ENCODE measurements at places on chromosomes 2 and 18. TPM values are rescaled to one million over a fixed set of nuclear protein-coding genes. Genes with fewer than 3 reads are reported as not detected.

- no peak overlapping the region for H3K4me3 ChIP-seq
- H3K36me3 ChIP-seq = no peaks in the 10 kb centered on the region
- DNase-seq = no peak
- H3K27me3 ChIP-seq = no peaks in the 10 kb centered on the region
- no peak overlapping the region for H3K27ac ChIP-seq
- peaks cover 22% of the 10 kb centered on the region for H3K4me1 ChIP-seq
Observed at GRCh38 chr2:69831354-69831905, 2.0 kb downstream of the GMCL1 start.

GRCh38 chr2:113784823-113785744, 28.6 kb upstream of the SLC35F5 start:
- H3K4me1 ChIP-seq = no peaks in the 10 kb centered on the region
- H3K4me3 ChIP-seq = no peak overlapping the region
- H3K27ac ChIP-seq = no peak overlapping the region
- DNase-seq = no peak
- H3K36me3 ChIP-seq = no peaks in the 10 kb centered on the region
- no peaks in the 10 kb centered on the region for H3K27me3 ChIP-seq

DNA sequence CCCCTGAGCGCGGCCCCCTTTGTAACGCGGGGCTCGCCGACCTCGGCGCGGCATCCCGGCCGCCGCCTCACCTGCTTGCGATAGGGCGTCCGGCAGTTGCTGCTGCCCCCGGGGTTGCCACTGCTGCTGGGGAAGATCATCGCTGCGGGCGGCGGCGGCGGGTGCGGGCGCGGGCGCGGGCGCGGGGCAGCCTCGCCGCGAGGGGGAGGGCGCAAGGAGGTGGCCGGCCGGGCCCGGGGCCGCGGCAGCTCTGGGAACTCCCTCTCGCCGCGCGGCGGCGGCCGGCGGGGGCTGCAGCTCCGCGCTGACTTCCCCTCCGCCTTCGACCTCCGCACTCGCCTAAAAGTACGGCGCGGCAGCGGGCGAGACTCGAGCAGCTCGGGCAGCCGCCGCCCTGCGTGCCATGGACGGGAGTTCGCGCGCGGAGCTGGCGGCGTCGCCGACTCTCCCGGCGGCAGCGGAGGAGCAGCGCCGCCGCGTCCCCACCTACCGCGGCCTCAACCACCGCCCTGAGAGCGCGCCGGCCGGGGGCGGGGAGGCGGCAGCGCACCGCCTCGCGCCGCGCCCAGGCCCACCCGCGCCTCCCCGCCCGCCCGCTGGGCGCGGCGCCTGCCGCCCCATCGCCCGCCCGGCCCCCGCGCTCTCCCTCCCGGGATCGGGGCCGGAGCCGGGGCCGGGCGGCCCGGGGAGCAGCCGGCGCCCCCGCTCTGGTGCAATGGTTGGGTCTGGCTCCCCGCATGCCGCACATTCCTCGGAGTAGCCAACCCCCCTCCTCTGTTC, 86.0 kb downstream of the RBMS1 start:
- peak overlapping the region; percentile 79 for H3K4me3 ChIP-seq
- peak; percentile 88 for DNase-seq

GRCh38 chr2:136205615-136206014, 87.7 kb upstream of the CXCR4 start:
- H3K36me3 ChIP-seq = no peaks in the 10 kb centered on the region
- no peak for DNase-seq
- H3K27ac ChIP-seq = no peak overlapping the region
- no peak overlapping the region for H3K4me3 ChIP-seq

Gene FBXO15
- total RNA-seq = 0.81 TPM

Gene PIK3C3
- 54.2 TPM for total RNA-seq

DNA sequence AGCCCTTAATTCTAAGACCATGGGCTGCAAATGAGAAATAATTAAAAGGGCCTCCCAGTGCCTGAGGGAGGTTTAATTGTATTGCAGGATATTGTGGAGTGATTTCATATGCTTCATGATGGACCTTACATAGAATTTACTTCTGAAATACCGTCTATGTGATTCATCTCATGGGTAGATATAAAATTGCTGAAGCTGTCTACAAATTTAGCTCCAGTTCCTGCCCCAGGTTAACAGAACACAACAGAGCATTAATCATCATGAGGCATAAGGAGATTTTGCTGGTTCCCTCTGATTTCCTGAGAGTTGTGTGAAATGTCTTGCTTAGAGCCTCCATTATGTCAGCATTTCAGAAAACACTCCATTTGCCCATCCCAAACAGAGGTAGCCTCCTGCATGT, 770 bp downstream of the UPP2 start:
- no peaks in the 10 kb centered on the region for H3K4me1 ChIP-seq
- H3K27ac ChIP-seq = no peak overlapping the region
- no peaks in the 10 kb centered on the region for H3K36me3 ChIP-seq
- H3K27me3 ChIP-seq = no peaks in the 10 kb centered on the region
- DNase-seq = no peak
- H3K4me3 ChIP-seq = no peak overlapping the region

DNA sequence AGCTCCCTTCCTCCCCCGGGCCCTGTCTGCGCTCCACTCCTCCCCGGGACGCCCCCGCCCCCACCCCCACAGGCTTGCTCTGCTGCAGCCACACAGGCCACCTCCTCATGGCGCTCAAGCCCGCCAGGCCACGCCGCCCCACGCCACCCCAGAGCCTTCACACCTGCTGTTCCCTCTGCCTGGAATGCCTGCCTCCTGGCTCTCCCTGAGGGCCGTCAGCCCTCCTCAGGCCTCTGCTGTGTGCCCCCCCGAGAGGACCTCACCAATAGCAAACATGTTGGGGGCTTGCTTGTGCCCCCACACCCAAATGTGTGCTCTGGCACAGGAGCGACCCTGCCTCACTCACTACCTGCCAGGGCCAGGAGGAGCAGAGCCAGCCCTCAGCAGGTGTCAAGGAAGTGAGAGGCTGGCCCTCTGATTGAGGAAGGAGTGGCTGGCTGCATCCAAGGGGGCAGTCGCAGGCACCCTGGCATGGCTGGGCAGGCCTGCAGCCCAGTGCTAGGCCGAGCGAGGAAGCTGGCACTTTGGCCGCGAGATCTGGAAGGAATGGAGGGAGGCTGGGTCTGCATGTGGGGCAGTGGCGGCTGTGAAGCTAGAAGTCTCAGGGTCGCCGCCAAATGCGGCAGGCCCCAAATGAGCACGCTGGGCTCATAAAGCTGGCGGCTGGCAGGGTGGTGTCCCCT, 86.5 kb downstream of the INHBB start:
- DNase-seq = peak; percentile 58
- no peak overlapping the region for H3K4me3 ChIP-seq
- no peaks in the 10 kb centered on the region for H3K27me3 ChIP-seq
- no peaks in the 10 kb centered on the region for H3K4me1 ChIP-seq
- no peak overlapping the region for H3K27ac ChIP-seq

DNA sequence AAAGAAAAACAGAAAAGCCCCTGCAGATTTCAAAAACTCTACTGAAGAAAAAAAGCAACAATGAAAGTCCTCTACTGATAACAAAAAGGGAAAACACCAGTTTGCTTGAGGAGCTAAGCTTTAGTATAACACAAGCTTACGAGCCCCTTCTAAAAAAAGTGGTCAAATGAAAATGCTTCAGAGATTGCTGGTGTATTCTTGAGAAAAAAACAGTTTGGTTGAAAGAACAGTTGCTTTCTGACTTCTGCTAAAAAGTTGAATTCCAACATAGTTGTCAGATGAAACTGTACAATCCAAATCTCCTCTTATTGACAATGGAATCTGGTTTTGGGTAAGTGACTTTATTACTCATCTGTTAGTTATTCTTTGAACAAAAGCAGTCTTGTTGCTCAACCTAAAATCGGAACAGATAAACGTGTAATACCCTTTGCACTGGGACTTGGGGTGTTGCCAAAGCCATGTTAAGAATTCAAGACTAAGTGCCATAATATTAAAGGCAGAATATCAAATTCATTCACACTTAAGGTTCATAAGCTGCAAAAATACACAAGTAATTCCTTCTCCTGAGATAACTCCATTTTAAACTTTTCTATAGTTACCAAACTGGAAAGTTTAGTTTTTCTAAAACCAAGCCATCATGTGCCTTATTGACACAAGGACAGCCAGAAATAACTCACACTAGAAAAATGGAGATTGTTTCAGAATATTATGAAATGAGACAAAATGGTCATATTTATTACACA, 45.3 kb upstream of the SPAG16 start:
- no peak overlapping the region for H3K4me3 ChIP-seq
- H3K27ac ChIP-seq = peak overlapping the region; percentile 32
- peaks cover 5% of the 10 kb centered on the region for H3K27me3 ChIP-seq
- H3K36me3 ChIP-seq = no peaks in the 10 kb centered on the region

- H3K27me3 ChIP-seq = no peaks in the 10 kb centered on the region
- H3K27ac ChIP-seq = no peak overlapping the region
- peak; percentile 29 for DNase-seq
- H3K36me3 ChIP-seq = no peaks in the 10 kb centered on the region
- H3K4me1 ChIP-seq = peaks cover 23% of the 10 kb centered on the region
Observed at GRCh38 chr2:233056961-233057605, 3.1 kb upstream of the INPP5D start.

DNA sequence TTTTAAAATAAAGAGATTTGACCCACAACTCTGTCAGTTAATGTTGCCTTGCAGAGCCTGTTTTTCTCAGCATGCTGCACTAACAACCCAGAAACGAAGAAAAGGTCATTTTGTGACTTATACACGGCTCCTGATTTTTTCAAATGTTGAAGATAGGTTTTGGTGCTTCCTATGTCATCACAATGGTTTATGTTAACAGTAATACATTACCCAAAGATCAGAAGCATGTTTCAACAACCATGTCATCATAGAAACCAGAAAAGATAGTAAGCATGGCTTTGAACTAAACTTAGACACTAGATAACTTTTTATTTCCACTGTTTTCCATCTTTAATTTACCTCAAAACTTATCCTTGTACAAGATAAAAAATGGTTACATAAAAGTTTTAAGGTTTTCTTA, 10.1 kb downstream of the BAZ2B start:
- H3K27me3 ChIP-seq = no peaks in the 10 kb centered on the region
- H3K4me1 ChIP-seq = peaks cover 43% of the 10 kb centered on the region
- H3K4me3 ChIP-seq = peak overlapping the region; percentile 9
- H3K27ac ChIP-seq = peak overlapping the region; percentile 58
- DNase-seq = no peak

GRCh38 chr18:69980982-69981804, 33.5 kb upstream of the CD226 start:
- DNase-seq = no peak
- H3K36me3 ChIP-seq = no peaks in the 10 kb centered on the region
- H3K4me1 ChIP-seq = peaks cover 2% of the 10 kb centered on the region
- H3K4me3 ChIP-seq = no peak overlapping the region
- no peak overlapping the region for H3K27ac ChIP-seq
- H3K27me3 ChIP-seq = no peaks in the 10 kb centered on the region

Gene NOSTRIN
- 70.0 TPM for total RNA-seq

DNA sequence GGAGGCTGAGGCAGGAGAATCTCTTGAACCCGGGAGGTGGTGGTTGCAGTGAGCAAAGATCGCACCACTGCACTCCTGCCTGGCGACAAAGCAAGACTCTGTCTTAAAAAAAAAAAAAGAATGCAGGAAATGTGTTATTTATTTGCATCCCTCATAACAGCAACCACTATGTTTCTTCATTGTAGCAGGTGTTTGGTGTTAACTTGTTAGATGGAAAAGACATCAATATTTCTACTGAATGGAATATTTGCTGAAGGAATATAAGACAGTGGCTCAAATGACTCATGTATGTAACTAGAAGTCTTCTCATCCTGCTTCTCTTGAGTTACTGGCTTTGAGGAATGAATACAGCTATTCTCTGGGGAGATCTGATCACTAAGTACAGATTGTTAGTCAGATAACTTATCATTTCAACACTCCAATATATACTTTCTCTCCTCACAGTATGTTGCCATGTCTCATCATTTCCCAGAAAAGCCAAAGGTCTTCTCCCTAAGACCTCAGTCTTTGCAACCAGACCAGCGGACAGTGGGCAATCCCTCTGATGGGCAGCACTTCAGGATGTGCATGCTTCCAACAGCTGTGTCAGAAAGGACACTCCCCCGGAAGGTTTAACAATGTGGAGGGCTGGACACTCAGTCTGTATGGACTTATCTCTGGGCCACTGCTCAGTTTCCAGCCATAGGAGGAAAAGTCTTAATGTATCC, 104.4 kb upstream of the STK17B start:
- peaks cover 36% of the 10 kb centered on the region for H3K4me1 ChIP-seq
- no peaks in the 10 kb centered on the region for H3K36me3 ChIP-seq
- no peak for DNase-seq
- H3K27me3 ChIP-seq = no peaks in the 10 kb centered on the region

DNA sequence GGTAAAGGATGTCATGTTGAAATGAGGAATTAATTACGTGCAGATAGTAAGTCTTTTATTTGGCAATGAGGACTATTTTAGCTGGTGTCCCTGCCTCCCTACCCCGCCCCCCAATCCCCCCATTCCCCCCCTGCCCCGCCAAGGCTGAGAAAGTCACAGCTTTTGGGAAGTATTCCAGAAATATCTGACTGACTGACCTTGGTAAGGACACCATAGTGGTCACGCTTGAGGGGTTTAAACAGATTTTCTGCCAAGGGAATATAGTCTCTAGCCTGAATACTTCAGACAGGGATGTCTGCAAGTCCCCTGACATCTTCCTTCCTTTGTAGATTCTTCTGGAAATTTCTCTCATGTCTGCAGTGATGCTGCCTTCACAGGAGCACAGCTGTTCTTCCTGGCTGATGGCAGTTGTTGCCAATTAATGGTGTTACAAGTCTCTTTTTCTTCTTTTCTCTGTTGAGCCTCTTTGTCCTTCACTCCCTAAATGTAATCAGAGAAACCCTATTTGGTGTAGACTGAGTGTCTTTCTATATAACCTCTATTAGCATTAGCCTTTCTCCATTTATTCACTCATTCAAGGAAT, 53.7 kb upstream of the MGAT5 start:
- no peak overlapping the region for H3K27ac ChIP-seq
- H3K4me1 ChIP-seq = peaks cover 11% of the 10 kb centered on the region
- no peaks in the 10 kb centered on the region for H3K27me3 ChIP-seq
- no peak overlapping the region for H3K4me3 ChIP-seq

Gene PKDCC
- 65.5 TPM for total RNA-seq

- peaks cover 5% of the 10 kb centered on the region for H3K4me1 ChIP-seq
- H3K36me3 ChIP-seq = peaks cover 24% of the 10 kb centered on the region
Observed at GRCh38 chr2:231293163-231293562, 94.7 kb downstream of the ARMC9 start.

DNA sequence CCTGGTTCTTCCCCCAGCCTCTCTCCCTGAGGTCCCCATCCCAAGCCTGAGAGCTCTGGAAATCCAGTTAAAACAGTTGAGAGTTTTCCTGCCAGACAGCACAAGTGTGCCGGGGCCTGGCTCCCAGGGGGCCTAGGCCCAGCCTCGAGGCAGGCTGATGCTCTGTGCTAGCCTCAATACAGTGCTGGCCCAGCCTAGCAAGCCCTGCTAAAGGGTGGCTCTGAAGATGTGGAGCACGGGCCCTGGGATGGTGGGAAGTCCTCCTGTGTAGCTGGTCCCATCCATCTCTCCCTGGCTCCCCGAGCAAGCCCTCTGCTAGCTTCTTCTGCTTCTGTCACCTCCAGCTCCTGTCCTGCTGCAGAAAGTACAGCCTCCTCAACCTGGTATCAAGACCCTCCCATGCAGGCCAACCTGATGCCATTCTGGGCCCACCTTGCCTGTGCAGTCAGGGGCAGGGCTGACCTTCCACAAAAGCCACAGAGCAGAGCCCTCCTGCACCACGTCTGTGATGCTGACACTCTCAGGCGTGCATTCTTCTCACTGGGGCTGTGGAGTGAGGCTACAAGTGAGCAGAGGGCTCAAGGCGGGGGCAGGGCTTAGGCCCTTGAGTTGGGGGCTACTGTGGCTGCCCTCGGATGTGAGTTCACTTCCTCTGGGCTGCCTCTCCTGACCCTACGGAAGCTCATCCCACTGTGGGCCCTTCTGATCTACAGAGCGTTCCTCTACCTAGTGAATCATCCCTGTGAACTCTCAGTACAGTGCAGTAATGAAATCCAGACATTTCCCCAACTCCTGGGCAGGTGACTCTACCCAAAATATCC, 60.1 kb upstream of the LAPTM4A start:
- no peak overlapping the region for H3K27ac ChIP-seq
- no peaks in the 10 kb centered on the region for H3K27me3 ChIP-seq
- no peaks in the 10 kb centered on the region for H3K36me3 ChIP-seq
- H3K4me1 ChIP-seq = no peaks in the 10 kb centered on the region

Measured in upper lobe of right lung (tissue), 1 donor.